Smooth muscle cell of the pulmonary artery (primary cell): ENCODE measurements at places on chromosomes 3 and 15. TPM values are rescaled to one million over a fixed set of nuclear protein-coding genes. Genes with fewer than 3 reads are reported as not detected.

Gene KLF13
- total RNA-seq, result 33.0 and 41.2 TPM in 2 replicates

Gene IL16
- total RNA-seq, result 0.20 and 0.65 TPM in 2 replicates

Gene HTR3E
- total RNA-seq, result not detected in 2 replicates

Gene GPR176
- total RNA-seq, result 147 and 182 TPM in 2 replicates

Gene TEX55
- total RNA-seq, result not detected in 2 replicates

Gene ACTC1
- 0.23 TPM in 1 of 2 replicates, not detected in the other for total RNA-seq

Gene APH1B
- 14.4 and 18.6 TPM in 2 replicates for total RNA-seq

Gene CRABP1
- total RNA-seq, result not detected in 2 replicates

Gene CCR5
- total RNA-seq, result not detected in 2 replicates

Gene ZSCAN29
- 16.7 and 17.8 TPM in 2 replicates for total RNA-seq

Gene TFRC
- 297 and 356 TPM in 2 replicates for total RNA-seq

Gene TNIK
- total RNA-seq, result 29.5 and 67.0 TPM in 2 replicates

Gene KLHL40
- not detected in 2 replicates for total RNA-seq

Gene FOXL2NB
- total RNA-seq, result 0.03 TPM in 1 of 2 replicates, not detected in the other

Gene WDR93
- 0.07 TPM in 1 of 2 replicates, not detected in the other for total RNA-seq

Gene GMPPB
- total RNA-seq, result 31.1 and 35.7 TPM in 2 replicates

Gene JMJD7
- 2.5 and 4.1 TPM in 2 replicates for total RNA-seq

Gene HYAL3
- total RNA-seq, result 10.6 and 10.8 TPM in 2 replicates

Gene CAMKV
- not detected in 2 replicates for total RNA-seq
